ENCODE measurements at places on chromosomes 2 and 18.

DNA sequence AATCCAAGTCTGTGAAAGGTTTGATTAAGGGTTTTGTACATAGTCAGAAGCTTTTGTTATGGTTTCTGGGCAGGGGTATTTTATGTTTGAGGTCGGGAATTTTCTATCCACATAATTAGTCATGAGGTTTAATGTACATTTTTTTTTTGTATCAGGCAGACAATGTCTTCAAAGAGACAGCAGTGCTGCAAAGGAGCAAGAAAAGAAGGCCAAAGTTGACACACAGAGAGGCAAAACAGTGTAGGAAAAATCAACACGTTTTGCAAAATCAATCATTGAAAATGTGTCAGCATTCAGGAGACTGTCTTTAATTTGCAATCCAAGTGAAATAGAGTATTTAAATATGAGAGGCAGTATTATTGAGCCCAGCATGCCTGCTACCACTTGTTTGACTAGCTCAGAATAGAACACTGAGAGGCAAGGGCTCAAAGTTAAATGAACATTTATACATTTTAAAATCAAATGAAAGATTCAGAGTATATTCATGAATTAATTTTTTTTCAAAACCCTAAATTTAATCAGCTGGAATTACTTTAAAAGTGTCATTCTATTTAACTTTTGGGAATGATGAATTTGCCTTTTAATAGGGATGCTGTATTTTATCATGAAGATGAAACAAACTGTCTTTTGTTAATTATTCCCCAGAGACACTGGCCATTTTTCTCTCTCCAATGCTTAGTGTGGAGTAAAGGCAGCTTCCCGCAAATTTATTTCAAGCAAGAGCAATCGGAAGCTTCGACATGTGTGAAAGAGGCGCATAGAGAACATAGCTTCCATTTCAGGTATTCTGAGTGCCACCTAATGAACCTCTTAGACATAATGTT, 11.3 kb downstream of the VRK2 start:
- DNase-seq: no peak

GRCh38 chr2:134892282-134893035, 26.2 kb upstream of the CCNT2 start:
- DNase-seq: no peak

DNA sequence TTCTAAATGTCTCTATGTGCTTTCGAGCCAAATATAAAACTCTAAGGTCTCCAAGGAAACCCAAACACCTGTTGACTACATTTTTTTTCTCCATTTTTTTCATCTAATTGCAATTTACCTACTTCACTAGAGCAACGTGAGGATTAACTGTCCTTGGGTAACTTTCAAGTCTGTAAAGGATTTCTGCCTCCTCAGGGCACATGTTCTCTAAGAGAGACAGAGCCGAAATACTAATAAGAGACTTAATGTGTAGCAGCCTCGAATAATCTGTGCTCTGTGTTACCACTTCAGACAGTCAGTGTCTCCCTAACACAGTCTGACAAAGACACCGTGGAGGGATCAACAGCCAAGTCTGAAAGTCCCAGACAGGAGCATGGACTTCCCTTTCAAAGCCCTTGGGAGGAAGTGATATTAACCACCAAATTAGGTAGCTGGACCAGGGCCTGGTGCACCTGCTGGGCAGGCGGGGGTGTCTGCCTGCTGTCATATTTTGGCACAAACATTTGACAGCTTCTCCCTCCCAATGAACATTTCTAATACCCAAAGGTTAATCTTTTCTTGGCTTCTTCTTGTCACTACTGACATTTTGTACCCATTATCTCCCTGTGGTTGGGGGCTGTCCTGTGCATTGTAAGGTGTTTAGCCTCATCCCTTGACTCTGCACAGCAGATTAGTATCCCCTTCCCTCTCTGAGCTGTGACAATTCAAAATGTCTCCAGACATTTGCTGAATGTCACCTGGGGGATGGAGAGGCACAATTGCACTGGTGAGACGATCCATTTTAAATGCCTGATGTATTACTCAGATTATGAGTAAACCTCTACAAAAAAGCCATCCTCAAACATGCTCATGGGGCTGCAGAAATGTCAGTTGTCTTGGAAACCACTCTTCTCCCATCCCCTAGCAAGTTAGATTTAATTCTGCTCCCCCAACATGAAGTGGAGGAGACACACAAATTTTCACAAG, 45.7 kb upstream of the LYPD1 start:
- no peak for DNase-seq

DNA sequence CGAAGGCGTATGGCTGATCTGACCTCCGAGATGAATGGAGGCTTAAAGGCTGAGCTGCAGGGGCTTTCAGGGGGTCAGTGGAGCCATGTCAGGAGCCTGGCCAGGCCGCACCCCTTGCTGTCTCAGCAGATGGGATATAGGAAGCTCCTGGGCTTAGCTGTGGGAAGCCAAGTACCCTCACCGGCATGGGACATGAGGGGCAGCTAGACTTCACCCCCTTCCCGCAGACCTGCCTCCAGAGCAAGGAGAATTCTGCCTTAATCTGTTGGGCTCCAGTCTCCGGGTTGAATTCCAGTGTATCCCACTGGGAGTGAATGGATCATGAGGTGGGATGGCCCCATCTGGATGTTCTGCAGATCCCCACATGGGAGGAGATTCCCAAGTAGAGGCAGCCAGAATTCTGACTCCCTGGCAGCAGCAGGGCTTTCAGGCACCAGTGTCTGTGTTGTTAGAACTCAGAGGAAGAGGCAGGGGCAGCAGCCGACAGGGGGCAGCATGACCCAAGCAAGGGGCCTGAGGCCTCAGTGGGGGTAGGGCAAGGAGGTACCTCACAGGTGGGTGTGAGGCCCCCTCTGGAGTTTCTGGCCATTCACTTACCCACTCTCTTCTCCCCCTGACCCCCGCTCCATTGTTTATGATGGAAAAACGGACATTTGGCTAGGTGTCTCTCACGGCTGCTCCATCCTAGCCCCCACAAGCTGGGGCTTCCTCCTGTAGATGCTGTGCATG, 19.1 kb downstream of the CAPG start:
- DNase-seq: no peak

GRCh38 chr2:189116087-189116486, 63.5 kb downstream of the COL5A2 start:
- no peak for DNase-seq

- no peak for DNase-seq
Measured at GRCh38 chr2:98972582-98973167, 36.6 kb upstream of the CRACDL start.

DNA sequence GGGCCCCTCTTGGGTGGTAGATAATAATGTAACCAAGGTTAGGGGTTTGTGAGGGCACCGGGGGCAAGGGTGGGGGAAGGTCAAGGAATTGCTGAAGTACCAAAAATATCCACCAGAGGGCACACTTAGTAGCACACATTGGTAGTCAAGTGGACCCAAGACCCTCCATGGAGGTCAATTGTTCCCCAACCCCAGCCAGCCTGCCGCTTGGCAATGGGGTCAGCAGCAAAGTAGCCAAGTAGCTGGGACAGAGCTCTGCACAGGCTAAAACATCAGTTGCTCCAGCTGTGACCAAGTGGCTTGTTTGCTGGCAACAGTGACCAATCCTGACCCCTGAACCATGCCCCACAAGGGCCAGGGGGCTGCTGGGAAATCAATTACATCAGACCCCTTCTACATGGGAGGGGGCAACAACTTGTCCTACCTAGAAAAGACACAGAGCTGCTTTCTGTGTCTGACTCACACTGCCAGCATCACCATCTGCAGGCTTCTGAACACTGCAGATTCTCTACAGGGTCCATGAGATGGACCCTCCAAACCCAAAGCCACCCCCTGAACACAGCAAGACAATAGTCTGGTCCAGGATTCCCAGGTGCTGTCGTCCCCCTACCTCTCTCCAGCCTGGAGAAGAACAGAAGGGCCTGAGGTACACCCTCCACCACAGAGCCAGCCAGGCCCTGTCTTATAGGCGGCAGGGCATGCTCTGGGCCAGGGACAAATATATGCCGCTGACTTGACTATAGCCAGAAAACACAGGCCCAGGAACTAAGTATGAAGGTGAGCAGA, 76.0 kb downstream of the EMX1 start:
- no peak for DNase-seq

DNA sequence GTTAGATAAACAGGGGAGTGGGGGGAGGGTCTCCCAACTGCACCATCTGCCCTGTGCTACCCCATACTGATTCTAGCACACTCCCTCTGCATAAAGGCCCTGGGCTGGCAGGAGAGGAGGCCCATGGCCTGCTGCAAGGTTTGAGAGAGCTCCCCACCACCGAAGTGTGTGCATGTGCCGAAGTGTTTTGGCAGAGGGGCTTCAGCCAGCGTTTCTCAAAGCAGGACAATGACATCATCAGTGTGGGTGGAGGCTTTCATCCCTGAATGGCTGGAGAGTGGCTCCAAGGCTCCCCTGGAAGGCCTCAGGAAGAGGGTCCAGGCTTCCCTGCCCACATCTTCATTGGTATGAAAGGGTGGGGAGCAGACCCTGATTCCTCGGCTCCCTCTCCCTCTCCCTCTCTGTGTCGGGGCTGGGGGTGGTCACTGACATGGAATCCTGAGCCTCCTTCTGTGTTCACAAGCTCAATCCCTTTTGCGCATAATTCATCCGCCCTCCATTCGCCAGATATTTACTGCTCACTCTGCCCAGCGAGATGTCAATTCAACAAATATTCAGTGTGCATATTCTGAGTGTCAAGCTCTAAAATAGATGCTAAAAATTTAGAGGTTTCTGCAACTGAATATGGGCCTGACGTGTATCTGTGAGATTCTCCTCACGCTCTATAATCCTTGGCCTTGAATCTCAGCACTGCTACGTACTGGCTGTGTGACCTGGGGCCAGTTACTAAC, 122.1 kb downstream of the CELF4 start:
- no peak for DNase-seq

- DNase-seq: no peak
Measured at GRCh38 chr2:31082002-31082401, 56.2 kb downstream of the GALNT14 start.

GRCh38 chr2:56009758-56010458, 86.3 kb upstream of the EFEMP1 start:
- no peak for DNase-seq

DNA sequence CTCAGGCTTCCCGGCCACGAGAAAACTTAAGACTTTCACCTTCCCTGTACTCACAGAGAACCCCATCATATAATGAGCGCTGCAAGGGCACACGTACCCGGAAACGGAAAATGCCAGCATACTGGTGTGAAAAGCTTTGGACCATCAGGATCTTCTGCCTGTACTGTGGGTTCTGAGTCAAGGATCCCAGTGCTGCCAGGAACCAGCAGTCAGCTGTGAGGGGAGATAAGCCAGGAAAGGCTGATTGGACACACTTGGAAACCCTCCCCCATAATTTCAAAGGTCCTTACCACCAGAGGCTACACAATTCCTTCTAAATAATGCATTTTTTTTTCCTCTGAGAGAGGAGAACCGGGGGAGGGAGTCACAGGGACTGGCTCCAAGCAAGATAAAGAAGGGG, 31.4 kb downstream of the CAPN13 start:
- no peak for DNase-seq

GRCh38 chr18:68837665-68838451, 40.0 kb downstream of the CCDC102B start:
- no peak for DNase-seq

DNA sequence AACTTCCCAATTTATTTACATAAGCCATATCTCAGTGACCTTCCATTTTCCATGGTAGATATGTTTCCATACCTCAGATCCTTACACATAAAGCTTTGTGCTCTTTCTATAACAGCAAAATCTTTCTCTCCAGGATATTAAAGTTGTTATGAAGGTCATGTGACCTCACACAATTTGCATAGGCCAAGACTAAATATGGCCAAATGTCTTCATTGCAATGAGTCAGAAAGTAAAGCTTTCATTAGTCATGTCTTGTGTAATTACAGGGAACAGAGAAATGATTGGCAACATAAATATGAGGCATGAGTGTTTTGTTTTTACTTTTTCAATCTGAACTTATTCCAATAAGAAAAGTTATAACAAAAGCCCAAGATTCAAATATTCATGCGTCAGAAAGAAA, 243.5 kb downstream of the ASXL3 start:
- no peak for DNase-seq

GRCh38 chr18:58180172-58180571, 136.1 kb downstream of the NEDD4L start:
- no peak for DNase-seq

DNA sequence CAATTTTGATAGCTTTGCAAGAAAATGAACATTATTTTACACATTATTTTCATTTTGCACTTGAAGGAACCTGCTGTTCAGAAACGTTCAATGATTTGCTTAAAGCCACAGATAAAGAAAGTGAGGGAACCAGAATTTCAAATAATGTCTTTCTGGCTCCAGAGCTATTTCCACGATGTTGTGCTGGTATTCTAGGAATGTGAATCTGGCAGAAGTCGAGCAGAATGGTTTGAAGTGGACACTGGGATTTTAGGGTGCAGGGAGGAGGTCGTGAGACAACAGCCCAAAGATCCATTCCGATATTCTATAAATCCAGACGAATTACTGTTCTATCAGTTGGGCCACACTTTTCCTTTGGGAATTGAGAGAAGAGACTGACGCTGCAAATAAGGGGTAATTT, 2.2 kb downstream of the CCDC102B start:
- no peak for DNase-seq

- no peak for DNase-seq
Measured at GRCh38 chr2:132757002-132757589, 87.1 kb upstream of the LYPD1 start.

DNA sequence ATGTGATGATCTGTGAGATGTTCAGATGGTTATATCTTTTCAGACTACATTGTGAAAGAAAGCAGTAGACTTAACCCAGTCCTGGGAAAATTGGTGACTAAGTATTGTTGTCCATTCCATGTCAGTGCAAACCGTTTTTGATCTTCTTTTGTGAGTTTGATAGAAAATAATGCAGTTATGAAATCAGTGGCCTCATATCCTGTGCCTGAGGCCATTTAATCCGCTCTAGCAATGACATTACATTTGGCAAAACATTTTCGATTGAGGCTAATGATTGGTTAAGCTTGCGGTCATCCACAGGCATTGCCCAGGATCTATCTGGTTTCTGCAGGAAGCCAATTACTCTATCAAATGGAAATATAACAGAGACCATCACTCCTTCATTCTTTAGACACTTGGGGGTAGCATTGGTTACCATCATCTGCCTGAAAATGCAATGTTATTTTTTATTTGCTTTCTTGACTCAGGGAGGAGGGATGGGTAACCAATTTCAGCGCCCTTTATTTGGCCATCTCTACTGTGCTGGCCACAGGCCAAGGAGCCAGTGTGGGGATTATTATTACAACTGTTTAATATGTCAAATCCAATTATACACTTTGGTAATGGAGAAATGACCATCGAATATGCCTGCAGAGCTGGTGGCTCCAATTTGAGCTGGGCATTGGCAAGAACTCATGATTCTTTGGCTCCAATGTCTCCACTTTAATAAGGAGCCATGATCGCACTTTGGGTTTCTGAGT, 33.6 kb downstream of the TRIB2 start:
- DNase-seq: no peak

GRCh38 chr18:75029481-75029880, 179.5 kb downstream of the PTGR3 start:
- DNase-seq: no peak
